ENCODE measurements at places on chromosomes 1 and 21.
A peak's percentile ranks its signal among the peaks of the same experiment; 100 is the strongest.

DNA sequence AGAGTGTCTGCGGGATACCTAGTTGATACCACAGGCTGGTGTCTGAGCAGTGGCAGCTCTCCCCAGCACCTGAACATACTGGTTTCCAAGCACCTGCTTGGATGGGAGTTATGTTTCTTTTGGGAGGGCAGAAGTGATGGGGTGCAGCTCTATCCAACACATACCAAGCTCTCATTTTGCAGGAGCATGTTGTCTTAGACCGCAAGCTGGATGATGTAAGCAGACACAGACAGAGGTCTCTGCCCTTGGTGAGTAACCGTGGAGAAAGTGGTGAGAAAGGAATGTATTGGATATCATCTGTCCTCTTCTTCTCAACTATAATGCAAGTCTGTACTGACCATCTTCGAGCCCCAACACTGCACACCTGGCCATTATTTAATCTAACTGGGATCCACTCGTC lies 37.4 kb downstream of the ZNF496 start:
- DNase-seq = no peak

DNA sequence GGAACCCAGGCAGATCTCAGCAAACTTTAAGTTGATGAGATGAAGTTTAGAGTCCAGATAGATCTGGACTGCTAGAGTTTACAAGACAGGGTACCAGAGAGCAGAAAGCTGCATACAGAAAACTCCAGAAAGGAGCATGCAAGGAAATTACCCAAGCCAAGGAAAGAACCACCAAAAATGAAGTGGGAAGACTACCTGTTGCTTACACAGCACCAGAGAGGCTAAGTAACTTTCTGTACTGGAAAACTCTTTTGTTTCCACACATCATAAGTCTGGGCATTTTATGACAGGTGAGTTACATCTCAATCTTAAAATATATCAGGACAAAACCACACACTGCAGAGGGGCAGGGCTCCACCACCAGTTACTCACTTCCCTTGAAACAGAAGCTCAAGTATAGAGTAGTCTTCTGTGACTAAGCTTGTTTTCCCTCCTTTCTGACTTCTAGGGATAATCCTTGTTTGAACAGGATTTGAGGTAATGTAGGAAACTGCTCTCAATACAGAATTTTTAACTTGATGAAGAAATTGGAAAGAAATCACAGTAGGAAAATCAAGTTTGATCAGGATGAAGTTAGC lies 17.4 kb upstream of the GJA9 start:
- no peak for DNase-seq

GRCh38 chr1:159211331-159212136 lies 6.9 kb downstream of the ACKR1 start:
- DNase-seq = peak; percentile 74

GRCh38 chr1:26721669-26722355 lies 26.0 kb downstream of the ARID1A start:
- DNase-seq = no peak

- DNase-seq = no peak
Measured at GRCh38 chr1:200626853-200627534, 6.4 kb upstream of the KIF14 start.

GRCh38 chr1:236877661-236878060 lies 82.6 kb downstream of the MTR start:
- no peak for DNase-seq

- DNase-seq = no peak
Measured at GRCh38 chr1:156203331-156203730, 9.4 kb downstream of the SLC25A44 start.

All from D341Med (cell line).